ENCODE measurements at places on chromosomes 1 and 21.

DNA sequence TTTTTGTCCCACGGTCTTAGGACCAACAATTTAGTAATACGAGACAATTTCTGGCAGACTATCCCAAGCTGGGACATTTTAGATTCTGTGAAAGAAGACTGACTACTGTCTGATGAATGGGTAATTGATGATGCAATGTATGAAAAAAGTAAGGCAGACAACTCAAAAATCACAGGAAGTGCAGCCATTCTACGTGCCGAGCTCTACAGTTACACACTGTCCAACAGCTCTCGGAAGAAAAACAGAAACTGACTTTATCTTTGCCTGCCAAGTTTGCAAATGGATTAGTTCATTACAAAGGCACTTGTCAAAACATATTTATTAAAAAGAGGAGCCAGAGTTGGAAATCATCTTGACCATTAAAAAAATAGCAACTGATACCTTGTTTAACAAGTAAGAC lies 31.3 kb downstream of the ZBTB8B start:
- no peak for DNase-seq

DNA sequence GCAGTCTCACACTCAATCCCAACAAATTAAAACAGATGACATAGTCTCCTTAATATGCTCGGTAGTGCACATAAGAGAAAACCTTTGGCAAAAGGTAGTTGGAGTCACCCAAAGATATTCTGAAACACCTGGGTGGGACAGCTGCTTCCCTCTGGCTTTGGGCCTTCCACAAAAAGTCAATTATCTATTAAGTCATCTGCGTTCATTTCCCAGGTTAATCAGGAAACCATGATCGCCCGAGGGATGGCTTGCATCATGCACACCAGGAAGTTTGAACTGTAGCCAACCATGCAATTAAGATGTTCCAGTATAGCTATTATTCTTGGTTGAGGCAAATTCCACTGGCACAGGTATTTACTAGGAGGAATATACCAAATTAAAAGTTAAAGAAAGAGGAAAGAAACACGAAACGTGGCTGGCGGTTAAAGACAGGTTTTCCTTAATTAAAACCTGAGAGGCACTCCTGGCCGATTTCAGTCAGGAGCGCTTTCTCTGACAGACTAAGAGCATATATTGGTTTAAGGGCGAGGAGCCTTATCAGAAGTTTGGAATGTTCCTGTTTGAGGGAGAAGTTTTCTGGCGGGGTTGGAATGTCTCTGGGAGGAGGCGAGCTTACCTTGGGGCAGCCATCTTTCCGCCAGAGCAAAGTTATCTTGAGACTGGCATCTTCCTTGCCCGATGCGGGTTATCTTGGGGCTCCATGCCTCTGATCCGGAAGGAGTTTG lies 19.9 kb downstream of the CLDN17 start:
- no peak for DNase-seq

GRCh38 chr1:233490488-233490887 lies 123.4 kb upstream of the KCNK1 start:
- no peak for DNase-seq

GRCh38 chr1:213332491-213332890 lies 281.4 kb downstream of the RPS6KC1 start:
- DNase-seq = no peak

Data from stimulated activated CD4-positive, alpha-beta T cell treated with anti-CD3 and anti-CD28 coated beads, Interleukin-1b, Interleukin-23, amount 100 ng/mL, for 48 hours (primary cell).